OCI-LY7 (cell line): ENCODE measurements at places on chromosomes 16 and 17. TPM values are rescaled to one million over a fixed set of nuclear protein-coding genes. Genes with fewer than 3 reads are reported as not detected.

The DNASE1L2 gene
- total RNA-seq, result 8.4 and 9.8 TPM in 2 replicates

The TRIM65 gene
- total RNA-seq, result 60.4 and 62.9 TPM in 2 replicates

The GRIN2C gene
- 0.55 and 0.61 TPM in 2 replicates for total RNA-seq

The HAPSTR1 gene
- total RNA-seq, result 71.5 and 77.9 TPM in 2 replicates

The DUSP3 gene
- 6.9 and 9.8 TPM in 2 replicates for total RNA-seq

The HOXB4 gene
- total RNA-seq, result 8.9 and 9.2 TPM in 2 replicates

The SOX9 gene
- not detected in 2 replicates for total RNA-seq

The ARL5C gene
- 0.65 and 0.68 TPM in 2 replicates for total RNA-seq

The RNF43 gene
- 0.50 and 0.80 TPM in 2 replicates for total RNA-seq

The CIBAR2 gene
- not detected in 2 replicates for total RNA-seq
